Pons (tissue), 1 donor: ENCODE measurements at places on chromosomes 4 and X.
A peak's percentile ranks its signal among the peaks of the same experiment; 100 is the strongest.

GRCh38 chrX:72620550-72621145 lies 48.0 kb upstream of the HDAC8 start:
- no peak for DNase-seq

GRCh38 chr4:99518601-99519295 lies 7.9 kb downstream of the C4orf17 start:
- DNase-seq = peak; percentile 39

DNA sequence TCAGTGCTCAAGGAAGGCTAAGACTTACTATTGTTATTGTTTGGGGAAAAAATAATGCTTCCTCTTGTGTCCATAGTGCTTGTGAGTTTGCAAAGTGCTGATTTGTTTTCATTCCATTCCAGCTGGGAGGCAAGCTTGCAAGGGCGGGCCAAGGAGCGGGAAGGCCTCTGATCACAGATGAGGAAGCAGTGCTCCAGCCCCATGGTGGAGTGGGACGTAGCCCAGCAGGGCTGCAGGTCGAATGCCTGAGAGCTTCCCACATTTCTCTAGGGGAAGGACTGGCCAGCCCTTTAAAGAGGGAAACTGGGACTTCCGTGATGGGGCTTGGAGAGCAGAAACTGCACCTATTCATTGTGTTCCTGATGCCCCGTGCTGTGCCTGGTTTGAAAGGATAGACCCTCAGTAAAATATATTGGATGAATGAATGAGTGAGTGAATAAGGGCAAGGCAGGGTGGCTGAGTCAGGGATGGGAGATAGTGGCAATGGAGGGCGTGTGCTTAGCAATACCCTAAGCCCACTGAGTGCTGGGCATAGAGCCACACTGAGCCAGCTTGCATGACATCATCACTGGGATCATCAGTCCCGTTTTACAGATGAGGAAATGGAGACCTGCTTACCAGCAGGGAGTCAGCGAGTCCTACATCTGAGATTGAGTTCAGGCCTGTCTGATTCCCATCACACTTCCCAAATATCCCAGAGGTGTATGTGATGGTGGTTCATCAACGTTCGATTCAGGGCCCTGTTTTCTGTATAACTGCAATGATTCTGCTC lies 17.9 kb upstream of the NSG1 start:
- DNase-seq = no peak

DNA sequence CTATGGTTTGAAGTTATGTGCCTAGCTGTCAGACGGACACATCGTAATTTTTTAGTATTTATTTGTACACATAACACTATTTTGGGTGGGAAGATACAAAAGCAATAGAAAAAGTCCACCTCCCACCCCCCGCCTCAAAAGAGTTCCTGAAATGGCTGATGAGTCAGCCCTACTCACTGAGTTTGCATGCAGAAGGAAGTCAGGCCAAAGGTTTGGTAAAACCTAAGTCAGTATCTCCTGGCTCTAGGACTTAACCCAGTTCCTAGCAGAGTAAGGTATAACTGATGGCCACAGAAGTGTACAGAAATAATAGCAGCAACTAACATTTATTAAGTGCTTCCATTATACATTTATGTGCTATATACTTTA lies 2.9 kb upstream of the KLHL2 start:
- no peak for DNase-seq

DNA sequence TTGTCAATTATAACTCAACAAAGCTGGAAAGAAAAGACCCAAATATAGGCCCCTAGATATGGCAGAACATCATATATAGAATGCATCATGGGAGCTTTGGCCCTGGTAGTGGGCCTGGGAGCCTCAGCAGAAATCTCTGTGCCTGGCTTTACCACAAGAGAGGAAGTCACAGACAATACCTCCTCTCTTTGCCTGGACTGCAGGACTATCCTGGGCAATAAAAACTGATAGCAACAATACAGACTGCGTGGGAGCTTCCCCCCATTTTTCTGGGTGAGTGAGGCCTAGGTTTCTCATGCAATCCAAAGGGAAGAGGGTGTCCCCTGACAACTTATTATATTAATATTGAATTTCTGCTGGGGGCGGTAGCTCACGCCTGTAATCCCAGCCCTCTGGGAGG lies 64.0 kb upstream of the NFKB1 start:
- no peak for DNase-seq

DNA sequence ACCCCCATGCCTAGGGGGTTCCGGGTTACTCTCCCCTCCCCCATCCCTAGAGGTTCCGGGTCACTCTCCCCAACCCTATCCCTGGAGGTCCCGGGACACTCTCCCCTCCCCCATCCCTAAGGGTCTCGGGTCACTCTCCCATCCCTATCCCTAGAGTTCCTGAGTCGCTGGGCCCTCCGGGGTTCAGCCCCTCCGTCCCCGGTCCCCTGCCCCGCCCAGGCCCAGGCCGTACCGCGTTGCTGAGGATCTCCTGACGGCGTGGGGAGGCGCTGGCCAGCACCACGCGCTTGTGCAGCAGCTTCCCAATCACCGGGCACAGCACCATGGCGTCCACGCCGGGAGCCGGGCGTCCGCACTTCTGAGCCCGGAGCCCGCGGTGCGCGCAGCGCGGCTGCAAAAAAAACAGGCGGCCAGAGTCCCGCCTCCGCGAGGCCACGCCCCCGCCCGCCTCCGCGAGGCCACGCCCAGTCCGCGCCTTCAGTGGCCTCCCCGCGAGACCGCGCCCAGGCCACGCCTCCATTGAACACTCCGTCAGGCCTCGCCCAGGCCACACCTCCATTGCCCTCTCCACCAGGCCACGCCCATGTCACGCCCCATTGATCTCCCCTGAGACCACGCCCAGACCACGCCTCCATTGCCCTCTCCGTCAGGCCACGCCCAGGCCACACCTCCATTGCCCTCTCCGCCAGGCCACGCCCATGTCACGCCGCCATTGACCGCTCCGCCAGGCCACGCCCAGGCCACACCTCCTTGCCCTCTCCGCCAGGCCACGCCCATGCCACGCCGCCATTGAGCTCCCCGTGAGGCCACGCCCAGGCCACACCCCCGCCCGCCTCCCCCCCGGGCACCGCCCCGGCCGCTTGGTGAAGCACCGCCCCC lies at the start of gene ASMTL:
Gene ASMTL (minus strand): TSS at position 394 of the 879 bp plus-strand sequence. CDS start 69 bp downstream, at position 325.
- peak; percentile 100 for DNase-seq

DNA sequence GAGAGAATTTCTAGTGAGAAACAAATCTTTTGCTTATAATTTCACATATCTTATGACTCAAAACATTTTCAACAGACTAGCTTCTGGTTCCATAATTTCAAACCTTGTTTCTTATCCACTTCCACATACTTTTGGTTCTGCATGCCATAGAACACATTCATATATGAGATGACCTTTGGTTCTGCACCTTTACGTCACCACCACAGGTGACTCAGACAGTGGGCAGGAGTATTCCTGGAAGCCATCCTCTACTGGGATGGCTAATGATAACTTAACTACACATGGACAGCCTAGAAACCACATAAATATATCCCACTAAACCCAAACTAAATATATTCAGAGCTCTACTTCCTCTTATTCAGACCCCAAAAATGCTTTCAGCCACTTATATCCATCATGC lies 133.3 kb downstream of the DCK start:
- no peak for DNase-seq

GRCh38 chr4:76011700-76012387 lies 4.5 kb upstream of the CXCL9 start:
- peak; percentile 43 for DNase-seq

DNA sequence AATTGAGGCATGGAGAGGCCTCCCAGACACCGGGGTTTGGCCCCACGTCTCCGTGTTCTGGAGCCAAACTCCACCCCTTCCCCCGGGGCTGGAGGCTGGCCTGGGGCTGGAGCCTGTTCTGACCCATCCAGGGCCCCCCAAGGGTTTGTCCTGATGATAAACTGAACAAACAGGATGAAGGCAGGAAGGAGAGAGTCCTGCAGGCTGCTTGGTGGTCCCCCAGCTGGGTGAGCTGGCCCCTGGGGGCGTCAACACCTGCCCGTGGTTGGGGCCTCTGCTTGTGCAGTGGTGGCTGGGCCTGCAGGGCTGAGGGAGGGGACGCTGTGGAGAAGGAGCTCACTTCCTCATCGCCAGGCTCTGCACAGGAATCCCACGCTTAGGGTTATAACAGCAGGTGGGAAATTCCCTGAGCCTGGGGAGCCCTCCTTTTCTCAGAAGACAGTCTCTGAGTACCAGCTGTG lies 2.3 kb downstream of the SH3TC1 start:
- no peak for DNase-seq

DNA sequence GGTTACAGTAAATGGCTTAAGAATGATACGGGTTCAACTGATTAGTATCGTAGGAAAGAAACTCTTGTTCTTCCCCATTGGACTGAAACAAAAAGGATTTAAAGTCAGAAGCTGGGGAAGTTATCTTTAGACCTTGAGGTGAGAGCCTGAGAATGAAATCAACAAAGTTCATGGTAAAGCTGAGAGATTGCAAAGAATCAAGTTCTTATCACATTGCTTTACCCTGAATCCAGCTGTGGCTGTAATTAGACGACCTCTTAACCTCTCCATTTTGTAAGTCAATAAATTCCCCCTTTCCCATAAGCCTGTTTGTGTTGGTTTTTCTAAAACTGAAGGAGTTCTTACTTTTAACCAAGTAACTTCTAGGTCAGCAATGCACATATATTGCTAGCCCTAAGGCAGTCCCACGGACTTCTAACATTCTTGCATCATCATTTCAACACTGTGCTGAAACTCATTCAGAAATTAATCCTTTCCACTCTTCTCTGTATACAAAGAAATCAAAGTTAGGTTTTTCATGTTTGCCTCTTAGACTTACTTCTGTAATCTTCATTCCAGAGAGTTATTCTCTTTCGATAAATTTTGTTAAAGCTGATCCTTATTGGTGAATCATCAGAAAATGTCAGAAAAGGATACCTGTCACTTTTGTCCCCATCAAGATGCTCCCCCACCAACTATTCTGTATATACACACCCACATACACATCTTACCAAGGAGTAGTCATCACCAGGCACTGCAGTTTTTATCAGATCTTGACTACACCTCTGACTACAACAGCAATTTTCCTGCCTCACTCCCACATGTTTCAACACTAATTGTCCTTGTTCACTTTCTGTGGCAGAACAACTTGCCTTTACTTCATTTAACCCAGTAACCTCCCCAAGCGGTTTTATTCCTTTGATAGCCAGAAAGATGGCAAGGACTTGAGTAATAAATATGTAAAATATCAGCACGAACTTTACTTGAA lies 77.9 kb upstream of the STK26 start:
- no peak for DNase-seq

- no peak for DNase-seq
These were observed 231.6 kb downstream of the NR3C2 start for GRCh38 chr4:148210661-148211060.

GRCh38 chr4:105715692-105716278 lies 7.2 kb downstream of the GSTCD start:
- peak; percentile 72 for DNase-seq

DNA sequence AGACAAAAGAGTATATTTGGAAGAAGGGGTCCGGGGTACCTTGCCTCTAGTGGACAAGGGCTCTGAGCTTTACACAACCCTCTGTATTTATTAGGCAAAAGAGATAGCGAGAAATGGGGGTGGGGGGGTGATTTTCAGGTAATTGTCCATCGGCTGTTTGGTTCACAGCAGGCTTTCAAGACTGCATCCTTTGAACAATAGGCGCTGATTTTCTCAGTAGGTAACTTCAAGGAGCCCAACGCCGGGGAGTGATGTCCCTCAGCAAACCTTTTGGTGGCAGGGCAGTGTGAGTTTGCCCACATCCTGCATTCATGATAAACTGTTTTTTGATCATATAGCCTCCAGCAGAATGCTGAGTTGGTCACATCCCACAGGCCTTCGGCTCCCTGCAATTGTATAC lies 61.6 kb downstream of the KDM5C start:
- DNase-seq = no peak

- DNase-seq = no peak
These were observed 28.0 kb upstream of the NSUN7 start for GRCh38 chr4:40721730-40722171.

GRCh38 chrX:43481576-43481975 lies 174.5 kb upstream of the MAOA start:
- DNase-seq = no peak

DNA sequence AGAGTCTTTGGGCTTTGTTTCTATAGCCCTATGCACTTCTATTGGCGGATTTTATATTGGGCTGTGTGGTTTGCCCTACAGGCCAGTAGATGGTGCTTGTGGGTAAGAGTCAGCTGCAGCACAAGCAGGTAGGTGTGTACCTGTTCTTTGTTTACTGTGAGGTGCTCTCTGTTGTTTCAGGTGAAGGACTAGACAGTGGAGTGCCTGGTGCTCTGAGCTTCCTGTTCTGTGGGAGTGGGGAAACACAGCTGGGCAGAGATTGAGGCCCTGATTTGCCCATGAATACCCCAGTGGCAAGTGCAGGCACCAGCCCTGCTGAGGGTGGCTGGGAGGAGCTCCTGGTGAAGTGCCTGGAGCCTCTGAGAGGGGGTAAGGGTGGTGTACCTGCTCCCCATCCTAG lies 26.3 kb upstream of the UCP1 start:
- no peak for DNase-seq

DNA sequence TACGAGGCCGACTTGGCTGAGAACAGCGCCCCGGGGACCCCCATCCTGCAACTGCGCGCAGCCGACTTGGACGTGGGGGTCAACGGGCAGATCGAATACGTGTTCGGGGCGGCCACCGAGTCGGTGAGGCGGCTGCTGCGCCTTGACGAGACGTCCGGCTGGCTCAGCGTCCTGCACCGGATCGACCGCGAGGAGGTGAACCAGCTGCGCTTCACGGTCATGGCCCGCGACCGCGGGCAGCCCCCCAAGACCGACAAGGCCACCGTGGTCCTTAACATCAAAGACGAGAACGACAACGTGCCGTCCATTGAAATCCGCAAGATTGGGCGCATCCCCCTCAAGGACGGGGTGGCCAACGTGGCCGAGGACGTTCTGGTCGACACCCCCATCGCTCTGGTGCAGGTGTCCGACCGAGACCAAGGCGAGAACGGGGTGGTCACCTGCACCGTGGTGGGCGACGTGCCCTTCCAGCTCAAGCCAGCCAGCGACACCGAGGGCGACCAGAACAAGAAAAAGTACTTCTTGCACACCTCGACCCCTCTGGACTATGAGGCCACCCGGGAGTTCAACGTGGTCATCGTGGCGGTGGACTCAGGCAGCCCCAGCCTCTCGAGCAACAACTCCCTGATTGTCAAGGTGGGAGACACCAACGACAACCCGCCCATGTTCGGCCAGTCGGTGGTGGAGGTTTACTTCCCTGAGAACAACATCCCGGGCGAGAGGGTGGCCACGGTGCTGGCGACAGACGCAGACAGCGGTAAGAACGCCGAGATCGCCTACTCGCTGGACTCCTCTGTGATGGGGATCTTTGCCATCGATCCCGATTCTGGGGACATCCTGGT lies 2.4 kb downstream of the PCDH7 start:
- DNase-seq = no peak

DNA sequence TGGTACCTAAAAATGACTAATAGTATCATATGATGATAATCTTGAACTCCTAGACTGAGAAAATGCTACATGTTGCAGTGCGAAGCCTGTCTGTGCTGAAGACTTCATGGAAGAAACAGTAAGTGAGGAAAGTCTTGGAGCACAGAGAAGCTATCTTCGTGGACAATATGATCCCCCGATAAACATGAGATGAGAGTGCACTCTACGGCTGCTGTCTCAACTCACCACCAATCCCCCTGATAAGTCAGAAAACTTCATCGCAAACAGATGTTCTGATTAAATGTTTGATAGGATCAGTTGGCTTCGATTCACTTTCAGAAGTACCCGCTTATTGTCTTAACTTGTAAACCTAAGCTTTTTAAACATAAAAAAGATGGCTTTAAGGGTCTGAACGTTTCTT lies 130.2 kb downstream of the ELOVL6 start:
- DNase-seq = no peak

- no peak for DNase-seq
These were observed 135.8 kb upstream of the PUDP start for GRCh38 chrX:7283741-7284140.
